ENCODE measurements at places on chromosomes 11 and 22. TPM values are rescaled to one million over a fixed set of nuclear protein-coding genes. Genes with fewer than 3 reads are reported as not detected.

The MACROD1 gene
- 8.7 TPM for total RNA-seq

The MS4A12 gene
- not detected for total RNA-seq

The FGF19 gene
- total RNA-seq: not detected

The CREBZF gene
- 103 TPM for total RNA-seq

The MRGPRX3 gene
- not detected for total RNA-seq

The TRPC6 gene
- not detected for total RNA-seq

The USP2 gene
- total RNA-seq: 0.22 TPM
